ENCODE measurements at places on chromosomes 16 and 17.

GRCh38 chr16:10121897-10122425 is 60.3 kb downstream of the GRIN2A start:
- no peak for DNase-seq

DNA sequence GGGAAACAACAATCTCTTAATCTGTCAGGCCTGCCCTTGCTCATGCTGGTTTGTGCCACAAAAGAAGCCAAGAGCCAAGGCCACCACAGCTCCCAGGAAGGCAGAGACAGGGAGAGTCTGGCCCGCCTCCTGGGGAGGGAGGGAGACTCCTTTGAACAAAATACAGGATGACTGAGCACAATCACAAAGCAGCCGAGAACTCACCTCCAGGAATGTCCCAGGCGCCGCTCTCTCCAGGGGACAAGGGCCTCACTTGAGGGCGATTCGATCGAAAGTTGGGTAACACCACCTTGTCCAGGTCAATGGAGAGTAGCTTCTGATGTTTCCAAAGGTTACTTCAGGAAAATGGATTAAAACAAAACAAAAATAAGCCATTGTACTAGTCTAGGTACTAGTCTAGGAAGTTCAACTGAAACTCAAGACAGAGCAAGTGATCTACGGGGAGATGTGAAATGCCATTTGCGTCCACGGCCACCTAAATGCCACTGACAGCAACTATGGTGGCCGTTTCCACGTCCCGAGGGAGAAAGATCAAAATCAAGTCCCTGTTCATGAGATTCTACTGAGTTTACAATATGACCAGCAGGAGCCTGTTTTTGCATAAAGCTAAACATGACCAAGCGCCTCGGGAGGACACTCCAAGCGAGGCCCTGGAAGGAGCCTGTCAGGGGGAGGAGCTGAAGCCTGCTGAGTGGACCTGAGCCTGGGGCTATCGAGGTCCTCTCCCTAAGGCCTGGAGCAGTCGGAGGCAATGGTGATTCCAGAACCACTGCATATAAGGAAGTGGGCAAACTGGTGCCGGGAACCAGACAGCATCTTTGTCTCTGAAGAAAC is 13.4 kb upstream of the SLC38A8 start:
- DNase-seq = no peak

DNA sequence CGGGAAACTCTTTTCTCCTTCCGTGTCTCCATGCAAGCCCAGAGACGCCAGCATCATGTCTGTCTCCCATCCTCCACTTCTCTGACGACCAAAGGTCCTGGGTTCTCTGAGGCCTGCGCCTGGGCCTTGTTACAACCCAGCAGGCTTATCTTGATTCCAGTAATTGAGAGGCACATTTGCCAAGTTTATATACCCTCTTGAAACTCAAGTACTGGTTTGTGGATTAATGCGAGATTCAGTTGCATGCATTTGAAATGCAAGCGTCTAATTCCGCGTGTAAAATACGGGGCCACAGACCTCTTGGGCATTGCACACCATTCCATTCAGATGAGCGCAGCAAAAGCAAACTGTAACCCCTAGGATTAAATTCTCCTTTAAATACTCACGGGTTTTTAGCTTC is 28.7 kb upstream of the CRISPLD2 start:
- DNase-seq = no peak

GRCh38 chr17:58630883-58631522 is 60.8 kb downstream of the TEX14 start:
- peak; percentile 67 for DNase-seq

GRCh38 chr16:4613636-4614570 is 785 bp downstream of the UBALD1 start:
- DNase-seq = peak; percentile 78

DNA sequence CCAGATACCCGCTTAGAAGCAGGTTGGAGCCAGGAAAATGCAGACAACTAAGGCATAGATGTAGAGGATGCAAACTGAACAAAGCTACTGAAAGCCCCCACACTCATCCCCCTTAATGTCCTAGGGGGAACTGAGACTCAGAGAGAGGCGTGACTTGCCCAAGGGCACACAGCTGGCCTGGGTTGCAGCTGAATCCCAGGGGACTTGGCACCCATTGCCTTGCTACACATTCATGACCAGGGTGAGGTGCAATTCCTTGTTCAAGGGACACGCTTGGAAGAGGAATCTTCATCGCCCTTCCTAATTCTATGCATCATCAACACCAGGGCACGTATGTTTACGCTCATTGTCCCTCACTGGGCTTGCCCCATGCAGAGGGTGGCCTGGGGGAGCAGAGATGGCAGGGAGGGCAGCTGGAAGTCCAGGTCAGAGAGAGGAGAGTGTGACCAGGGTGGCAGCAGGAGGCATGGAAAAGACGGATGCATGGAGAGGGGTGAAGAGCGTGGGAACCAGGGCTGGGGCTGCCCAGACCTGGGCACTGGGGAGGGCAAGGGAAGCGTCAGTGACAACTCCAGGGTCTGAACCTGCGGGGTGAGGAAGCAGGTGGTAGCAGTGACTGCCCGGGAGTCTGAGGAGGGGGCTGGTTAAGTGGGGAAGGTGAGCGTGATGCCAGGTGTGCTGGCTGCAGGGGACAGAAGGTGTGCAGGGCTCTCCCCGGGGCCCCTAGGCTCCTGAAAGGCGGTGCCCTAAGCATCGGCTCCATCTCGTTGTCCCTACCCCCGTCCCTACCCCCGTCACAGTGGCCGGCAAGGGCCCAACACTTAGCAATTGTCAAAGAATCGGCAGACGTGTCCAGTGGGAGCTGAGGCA is 267.1 kb upstream of the TNRC6C start:
- DNase-seq = peak; percentile 56
